ENCODE measurements at places on chromosomes 7 and 10.

- no peak for DNase-seq
These were observed 18.7 kb upstream of the ARID5B start for GRCh38 chr10:61882621-61883370.

DNA sequence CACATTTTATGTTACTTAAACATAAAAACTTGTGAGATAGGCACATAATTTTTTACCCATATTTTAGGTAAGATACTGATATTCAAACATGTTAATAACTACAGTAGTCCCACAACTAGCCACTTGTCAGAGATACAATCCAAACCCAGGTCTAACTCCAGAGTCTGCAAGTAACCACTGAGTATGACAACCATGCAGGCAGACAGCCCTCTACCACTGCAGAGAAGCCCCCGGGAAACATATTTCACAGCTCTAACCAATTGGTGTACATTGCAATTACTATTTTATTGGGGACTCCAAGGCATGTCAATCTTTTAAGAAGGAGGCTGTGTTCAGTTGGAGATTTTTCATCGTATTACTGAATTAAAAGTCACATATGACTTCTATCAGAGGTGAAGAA lies 107.2 kb upstream of the FAM133B start:
- DNase-seq: no peak

DNA sequence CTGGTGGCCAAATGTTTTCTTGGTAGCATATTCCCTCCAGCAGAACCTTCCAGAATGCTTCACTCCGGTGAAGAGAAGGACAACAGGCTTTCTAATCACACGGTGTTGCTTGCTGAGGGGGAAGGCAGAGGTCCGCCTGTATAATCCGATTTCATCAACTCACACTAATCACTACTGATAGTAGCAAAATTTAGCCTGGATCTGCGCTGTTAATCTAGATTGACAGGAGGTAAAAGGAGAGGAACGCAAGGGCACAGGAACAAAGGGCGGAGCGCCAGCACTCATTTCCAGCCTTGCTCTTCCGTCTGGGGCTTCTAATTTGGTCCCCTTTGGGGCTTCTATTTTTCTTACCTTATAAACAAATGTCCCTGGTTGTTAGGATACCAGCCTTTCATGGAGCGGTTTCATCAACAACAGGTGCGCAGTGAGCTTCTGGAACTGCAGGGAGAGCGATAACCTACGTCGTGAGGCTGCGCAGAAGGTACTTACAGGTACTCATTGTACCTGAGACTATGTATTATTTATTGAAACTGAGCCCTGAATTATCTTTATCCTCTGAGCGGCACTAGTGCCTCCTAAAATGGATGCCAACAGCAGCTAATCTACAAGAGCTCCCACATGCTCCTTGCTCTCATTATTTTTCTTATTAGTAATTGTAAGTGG lies 150.6 kb downstream of the CACNB2 start:
- no peak for DNase-seq

GRCh38 chr7:94397722-94398121 lies 3.0 kb downstream of the COL1A2 start:
- DNase-seq: no peak

DNA sequence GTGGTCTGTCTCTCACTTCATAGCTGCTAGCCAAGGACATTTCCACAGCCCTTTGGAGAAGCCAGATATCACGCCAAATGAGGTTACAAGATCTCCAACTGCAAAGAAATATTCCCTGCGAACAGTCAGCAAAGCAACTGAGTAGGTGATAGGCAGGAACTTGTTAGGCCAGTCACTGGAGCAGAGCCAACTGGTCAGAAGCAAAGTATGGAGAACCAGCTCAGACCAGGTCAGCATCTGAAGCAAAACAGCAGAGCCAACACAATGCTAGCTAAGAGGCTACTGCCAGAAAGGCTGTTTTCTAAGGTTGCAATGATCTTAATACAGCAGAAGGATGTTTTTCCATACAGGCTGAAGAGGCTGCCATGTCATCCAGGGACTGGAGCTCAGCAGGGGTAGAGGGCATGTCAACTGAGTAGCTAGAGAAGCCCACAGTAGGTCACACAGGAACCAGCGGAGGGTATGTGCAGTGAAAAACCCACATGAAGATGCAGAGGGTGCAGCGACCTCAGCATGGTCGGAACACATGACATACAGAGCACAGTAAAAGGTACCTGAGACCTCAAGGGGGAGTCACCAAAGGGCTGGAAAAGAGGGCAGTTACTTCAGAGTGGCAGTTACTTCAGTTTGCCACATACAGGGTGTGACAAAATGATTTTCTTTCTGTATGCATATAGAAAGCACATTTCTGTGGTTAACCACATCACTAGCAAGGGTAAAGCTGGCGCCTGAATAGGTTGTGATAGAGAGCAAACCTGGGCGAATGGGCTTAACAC lies 8.9 kb downstream of the SEC31B start:
- DNase-seq: no peak

GRCh38 chr7:98968621-98969020 lies 90.3 kb downstream of the TRRAP start:
- DNase-seq: no peak

- DNase-seq: no peak
These were observed 51.0 kb downstream of the ZNF777 start for GRCh38 chr7:149409895-149410294.

- no peak for DNase-seq
These were observed 5.2 kb downstream of the GRID1 start for GRCh38 chr10:86361156-86362128.

DNA sequence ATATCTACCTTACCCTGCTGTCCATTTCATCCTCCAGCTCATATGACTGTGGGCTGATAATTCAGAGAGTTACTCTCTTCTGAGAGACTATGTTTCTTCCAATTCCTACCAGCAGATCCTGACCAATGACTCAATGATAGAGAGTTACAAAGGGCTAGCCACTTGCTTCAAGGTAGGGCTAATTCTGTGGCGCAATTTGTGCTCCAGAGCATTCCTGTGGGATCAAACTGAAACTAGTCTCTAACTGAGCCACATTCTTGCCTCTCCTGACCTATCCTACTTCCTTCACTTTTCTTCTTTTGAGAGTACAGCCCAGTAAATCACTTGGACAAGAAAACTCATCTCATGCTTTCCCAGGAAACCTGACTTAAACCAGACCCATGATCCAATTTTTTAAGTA lies 17.9 kb upstream of the ASZ1 start:
- no peak for DNase-seq

DNA sequence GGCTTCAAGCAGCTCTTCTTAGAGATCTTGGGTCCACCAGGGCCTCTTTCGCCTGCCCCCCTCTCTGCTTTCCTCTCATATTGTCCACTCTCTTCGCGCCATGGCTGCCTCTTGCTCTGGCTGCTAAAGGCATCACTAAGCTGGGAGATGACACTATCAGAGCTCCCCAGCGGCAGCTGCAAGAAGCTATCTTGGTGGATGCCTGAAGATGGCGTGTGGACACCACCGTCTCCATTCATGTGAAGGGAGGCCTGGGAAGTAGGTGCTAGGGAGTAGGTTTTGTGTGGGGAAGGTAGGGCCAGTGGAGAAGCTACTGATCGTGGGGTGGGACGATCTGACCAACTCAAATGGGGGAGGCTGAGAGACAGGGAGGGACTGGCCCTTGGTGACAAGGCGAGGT lies 45.9 kb upstream of the PDLIM1 start:
- no peak for DNase-seq

DNA sequence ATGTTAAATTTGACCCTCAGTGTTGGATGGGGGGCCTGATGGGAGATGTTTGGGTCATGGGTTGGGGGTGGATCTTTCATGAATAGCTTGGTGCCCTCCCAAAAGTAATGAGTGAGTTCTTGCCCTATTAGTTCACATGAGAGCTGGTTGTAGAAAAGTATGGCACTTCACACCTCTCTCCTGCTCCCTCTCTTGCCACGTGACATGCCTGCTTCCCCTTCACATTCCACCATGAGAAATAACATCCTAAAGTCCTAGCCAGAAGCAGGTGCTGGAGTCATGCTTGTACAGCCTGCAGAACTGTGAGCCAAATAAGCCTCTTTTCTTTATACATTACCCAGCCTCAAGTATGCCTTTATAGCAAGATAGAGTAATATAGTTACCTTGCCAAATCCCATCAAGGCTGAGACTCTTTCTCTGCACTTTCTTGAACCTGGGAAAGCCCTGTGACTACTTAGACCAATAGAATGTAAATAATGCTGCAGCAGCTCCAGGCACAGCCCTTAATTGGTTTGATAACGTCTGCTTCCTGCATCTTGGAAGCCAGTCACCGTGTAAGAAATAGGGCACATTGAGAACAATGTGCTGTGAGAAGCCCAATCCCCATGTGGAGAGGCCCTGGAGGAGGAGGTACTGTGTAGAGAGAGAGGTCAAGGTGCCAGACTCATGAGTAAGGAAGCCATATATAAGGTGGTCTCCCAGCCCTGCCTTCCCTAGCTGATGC lies 88.0 kb upstream of the NAMPT start:
- no peak for DNase-seq

DNA sequence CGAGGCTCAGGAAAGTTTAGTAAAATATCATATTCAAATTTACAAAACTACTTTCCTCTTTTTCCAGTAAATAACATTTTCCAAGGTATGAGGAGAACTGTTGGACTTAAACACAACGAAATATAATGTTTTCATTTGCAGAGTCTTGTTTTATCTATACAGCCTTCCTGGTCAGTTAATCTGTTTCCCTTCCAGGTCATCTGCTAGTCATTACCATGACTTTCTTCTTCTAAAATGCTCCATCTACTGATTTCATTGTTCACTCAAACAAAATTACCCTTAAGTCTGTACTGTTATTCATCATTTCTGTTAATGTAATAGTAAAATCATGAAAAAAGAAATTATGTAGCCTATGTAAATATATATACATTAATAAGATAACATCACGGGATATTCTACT lies 69.8 kb downstream of the GNAI1 start:
- DNase-seq: no peak

GRCh38 chr10:122981066-122981464 lies 864 bp downstream of the PSTK start:
- DNase-seq: peak; percentile 11

GRCh38 chr10:82278401-82279182 lies 403.6 kb downstream of the NRG3 start:
- no peak for DNase-seq

GRCh38 chr10:61896854-61897661 lies 4.4 kb upstream of the ARID5B start:
- no peak for DNase-seq

DNA sequence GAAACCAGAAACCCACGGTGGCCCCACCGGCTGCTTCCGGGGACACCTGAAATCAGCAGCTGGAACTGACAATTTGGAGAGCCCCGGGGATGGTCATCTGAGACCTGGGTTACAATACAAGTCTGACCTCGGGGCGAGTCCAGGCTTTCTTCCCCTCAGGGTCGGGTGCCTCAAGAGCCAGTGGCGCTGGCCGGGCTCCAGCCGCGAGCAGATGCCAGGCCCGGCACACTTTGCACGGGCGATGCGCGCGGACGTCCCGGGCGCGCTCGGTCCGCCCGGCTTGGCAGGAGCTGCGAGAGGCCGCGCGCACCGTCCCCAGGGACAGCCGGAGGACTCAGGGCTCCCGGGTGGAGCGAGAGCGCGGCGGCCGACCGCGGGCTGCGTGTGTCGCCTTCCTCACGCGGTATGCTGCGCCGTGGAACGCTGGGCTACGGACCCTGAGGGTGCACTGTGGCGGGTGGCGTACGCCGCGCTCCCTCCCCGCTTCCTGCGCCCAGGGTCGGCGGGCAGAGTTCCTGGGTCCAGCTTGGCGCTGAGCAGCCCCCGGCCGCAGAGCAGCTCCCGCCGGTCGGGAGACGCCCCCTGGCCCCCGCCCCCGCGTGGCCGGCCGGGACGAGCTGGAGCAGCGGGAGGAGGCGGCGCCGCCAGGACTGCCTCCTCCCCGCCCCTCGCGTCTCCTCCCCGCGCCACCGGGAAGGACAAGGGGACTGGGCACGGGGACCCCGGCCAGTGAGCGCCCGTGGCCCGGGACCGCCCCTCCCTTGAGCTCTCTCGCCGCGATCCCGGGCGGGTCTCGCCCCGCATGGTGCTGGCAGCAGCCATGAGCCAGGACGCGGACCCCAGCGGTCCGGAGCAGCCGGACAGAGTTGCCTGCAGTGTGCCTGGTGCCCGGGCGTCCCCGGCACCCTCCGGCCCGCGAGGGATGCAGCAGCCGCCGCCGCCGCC lies at the start of gene RBM20:
Gene RBM20 (plus strand): TSS at position 684 of the 945 bp plus-strand sequence. CDS start 119 bp downstream, at position 803.
- no peak for DNase-seq

DNA sequence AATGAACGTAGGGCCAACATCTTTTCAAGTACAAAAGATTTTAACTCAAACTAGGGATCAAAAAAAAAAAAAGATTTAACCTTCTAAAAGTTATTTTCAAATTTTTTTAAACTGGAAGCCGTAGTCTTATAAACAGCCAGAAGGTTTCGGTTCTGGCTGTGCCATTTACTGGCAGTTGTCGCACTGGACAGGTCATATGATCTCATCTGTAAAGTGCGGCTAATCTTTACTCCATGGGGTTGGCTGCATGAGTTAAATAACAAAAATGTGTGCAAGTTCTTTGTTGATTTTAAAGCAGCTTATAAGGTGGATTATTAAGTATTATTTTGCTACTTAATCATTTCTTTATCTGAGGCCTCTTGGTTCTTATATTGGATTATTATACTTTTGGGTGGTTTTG lies 36.6 kb downstream of the TRUB1 start:
- no peak for DNase-seq

GRCh38 chr7:156932006-156932405 lies 17.5 kb upstream of the NOM1 start:
- DNase-seq: no peak

GRCh38 chr7:151122276-151122675 lies 36.0 kb downstream of the AGAP3 start:
- DNase-seq: no peak

DNA sequence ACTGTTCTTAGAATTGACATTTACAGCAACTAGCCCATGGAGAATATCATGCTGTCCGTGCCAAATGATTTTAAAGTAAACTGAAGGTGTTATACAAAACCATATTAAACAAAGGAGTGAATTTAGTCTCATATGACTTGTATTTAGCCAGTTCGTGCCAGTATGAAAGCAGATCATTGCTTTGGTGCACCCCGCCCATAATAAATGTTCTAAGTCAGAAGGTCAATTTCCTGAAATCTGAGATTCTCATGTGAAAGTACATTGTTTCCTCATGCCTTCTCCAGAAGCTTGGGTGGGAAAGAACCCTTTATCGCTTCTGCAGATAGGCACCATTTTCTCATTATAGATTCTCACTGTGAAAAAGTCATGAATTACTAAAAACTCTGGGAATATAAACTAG lies 106.4 kb downstream of the CAMK1D start:
- no peak for DNase-seq

Data from AG09309 (cell line).